ENCODE measurements at places on chromosomes 1 and 21.

GRCh38 chr21:39180429-39181019, 2.7 kb downstream of the PSMG1 start:
- no peak for DNase-seq

DNA sequence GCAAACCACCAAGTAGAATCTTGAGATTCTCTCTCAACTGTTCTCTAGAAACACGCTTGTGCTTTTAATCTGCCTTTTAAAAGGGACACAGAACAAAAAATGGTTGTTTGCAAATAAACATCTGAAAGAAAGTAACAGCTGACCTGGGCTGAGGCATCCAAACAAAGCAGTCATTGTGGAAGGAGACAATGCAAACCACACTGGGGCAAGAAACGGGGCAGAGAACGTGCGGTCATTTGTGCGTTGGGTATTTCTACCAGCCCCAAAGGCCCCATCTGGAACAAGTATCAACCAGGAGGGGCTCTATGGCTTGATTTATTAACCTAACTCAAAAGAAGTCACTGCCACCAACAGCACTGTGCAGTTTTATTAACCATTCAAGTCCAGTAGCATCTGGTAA, 6.0 kb downstream of the STMN1 start:
- no peak for DNase-seq

DNA sequence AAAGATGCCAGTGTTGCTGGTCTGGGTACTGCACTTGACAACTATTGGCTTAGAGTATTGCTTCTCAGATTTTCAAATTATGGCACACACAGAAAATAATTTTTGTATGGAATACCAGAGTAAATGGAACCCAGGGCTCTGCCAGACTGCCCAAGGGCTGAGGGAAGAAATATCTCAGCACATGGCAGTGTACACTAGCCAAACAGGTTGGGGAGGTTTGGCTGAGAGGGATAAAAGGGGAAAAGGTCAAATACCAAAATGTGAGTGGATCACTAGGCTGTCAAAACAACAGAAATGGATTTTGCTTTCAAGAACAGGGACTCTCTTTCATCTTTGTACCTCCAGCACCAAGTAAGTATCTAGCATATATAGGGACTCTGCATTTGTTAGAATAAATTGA, 3.0 kb upstream of the RGS8 start:
- DNase-seq, result no peak

- no peak for DNase-seq
These were observed 23.2 kb downstream of the ADORA1 start for GRCh38 chr1:203150511-203151297.

GRCh38 chr1:25568834-25569596, 25.6 kb downstream of the LDLRAP1 start:
- DNase-seq, result peak; percentile 48

- no peak for DNase-seq
These were observed 1.5 kb downstream of the MGST3 start for GRCh38 chr1:165632491-165632890.

- DNase-seq, result no peak
These were observed 168.1 kb upstream of the BEND5 start for GRCh38 chr1:48944811-48945210.

- no peak for DNase-seq
These were observed 53.4 kb downstream of the POU2F1 start for GRCh38 chr1:167274061-167274460.

GRCh38 chr1:207962716-207963426, 51.9 kb upstream of the CD34 start:
- DNase-seq, result peak; percentile 47

GRCh38 chr1:186078245-186078644, 296.8 kb downstream of the TPR start:
- DNase-seq, result no peak

DNA sequence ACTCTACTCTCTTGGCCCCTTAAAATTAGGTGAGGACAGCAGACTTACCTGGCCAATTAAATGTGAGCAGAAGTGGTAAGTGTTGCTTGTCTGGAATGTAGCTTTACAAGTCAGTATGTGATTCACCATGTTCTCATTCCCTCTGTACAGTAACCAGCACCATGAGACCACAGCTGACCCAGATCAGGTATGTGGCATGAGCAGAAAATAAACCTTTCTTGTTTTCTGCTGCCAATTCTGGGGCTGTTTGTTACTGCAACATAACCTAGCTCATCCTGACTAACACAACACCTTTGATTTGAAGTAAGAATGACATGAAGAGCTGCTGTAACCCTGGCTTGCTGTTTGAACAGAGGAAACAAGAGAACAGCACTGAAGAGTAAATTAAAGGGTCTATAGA, 24.9 kb downstream of the ITPKB start:
- no peak for DNase-seq

DNA sequence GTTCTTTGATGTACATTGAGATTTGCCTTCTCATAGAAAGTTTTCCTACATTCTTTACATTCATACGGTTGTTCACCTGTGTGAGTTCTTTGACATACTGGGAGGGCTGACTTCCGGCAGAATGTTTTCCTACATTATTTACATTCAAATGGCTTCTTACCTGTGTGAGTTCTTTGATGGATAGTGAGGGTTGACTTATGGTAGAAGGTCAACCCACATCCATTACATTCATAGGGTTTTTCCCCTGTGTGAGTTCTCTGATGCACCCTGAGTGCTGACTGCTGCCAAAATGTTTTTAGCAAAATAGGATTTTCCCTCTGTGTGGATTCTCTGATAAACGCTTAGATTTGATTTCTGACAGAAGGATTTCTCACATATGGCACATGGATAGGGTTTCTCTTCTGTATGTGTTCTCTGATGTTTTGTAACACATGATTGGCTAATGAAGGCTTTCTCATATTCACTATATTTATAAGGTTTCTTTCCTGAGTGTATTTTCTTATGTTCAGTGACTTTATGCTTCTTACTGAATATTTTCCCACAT, 37.7 kb downstream of the JMJD4 start:
- DNase-seq, result no peak

DNA sequence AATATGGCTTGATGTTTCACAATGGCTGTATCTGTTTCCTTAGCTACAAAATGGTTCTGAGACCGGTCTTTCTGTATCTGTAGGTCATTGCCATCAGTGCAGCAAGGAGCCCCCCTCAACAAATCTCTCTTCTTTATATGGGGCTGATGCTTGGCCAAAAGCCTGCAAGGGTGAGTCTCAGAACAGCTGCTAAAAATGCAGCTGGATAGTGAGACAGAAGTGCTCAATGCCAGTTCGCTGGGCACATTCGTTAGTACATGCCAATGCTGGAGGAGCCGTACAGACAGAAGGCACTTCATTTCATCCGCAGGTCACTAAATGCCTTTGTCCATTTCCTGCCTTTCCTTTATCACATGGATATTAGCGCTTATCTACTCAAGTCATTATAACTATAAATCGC, 67.3 kb downstream of the RUNX1 start:
- DNase-seq, result no peak

DNA sequence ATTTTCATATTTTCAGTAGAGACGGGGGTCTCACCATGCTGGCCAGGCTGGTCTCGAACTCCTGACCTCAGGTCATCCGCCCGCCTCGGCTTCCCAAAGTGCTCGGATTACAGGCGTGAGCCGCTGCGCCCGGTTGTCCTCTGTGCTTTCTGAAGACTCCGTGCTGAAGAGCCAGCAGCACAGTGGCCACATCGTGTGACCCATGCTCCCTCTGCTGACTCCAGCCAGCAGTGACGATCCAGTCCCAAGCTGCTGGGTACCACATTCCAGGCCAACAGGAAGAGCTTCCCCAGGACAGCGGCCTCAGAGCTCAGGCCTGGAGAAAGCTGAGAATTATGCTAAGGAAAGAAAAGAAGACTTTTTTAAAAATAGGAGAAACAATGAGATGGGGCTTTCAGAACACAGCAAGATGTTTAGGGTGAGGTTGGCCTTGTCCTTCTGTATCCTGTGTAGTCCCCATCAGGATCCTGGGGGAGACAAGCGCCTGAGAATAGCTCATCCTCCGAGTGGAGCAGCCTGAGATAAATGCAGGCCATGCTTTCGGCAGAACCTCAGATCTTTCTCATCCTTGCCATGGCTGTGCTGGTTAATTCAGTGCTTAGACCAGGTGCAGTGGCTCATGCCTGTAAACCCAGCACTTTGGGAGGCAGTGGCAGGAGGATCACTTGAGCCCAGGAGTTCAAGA, 207.1 kb downstream of the SLC35F3 start:
- no peak for DNase-seq

DNA sequence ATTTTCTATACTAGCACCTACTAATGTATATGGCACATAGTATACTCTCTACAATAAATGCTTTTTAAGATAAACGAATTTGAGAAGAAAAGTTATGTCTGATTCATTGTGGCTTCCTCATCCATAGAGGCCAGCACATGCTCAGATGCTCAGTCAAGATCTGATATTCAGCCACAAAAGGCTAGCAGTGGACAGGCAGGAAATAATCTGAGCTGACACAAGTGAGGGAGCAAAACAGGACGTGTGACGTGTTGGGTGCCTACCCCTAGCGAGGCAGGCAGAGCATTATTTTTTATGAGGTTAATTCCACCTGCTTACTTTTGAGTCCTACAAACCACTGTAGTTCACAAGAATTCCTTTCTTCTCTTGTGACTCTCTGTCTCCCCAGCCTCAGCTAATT, 550.9 kb downstream of the SMYD3 start:
- peak; percentile 73 for DNase-seq

DNA sequence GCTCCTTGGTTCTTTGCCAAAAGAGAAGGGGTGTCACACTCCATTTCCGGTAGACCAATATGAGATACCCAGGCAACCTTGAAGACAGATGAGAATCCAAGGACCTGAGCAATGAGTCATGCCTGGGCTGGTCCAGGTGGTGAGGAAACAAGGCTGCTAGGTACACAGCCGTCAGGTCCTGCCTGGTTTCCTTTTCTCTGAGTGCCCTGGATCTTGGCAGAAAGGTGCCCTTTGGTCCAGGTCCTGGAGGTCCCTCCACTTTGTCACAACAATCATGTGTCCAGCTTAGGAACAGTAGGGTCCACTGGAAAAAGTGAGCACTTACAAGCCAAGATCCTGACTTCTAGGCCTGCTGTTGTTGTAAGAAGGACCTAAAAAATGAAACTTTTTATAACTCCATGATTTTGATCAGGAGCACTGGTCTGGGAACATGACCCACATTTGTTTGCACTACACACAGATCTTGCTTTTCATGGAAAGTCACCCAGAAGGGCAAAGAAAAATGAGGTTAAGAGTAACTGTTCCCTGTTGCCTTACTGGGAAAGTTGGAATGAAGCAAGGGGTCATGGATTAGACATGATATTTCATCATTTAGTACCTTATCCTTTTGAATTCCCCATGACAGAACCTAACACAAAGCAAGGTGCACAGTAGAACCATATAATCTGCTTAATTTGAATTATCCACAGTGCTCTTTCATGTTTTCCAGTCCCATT, 94.7 kb downstream of the PAPPA2 start:
- no peak for DNase-seq

GRCh38 chr1:54698346-54698745, 17.3 kb upstream of the TTC4 start:
- DNase-seq, result no peak

DNA sequence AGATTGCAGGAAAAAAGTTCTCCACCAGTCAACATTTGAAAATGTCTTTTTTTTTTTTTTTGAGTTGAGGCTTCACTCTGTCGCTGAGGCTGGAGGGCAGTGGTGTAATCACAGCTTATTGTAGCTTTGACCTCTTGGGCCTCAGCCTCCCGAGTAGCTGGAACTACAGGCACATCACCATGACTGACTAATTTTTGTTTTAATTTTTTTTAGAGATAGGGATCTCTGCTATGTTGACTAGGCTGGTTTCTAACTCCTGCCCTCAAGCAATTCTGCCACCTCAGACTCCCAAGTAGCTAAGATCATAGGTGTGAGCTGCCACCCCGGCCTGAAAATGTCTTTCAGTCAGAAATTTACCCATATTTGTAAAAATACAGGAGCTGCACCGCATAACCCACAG, 30.6 kb upstream of the USP24 start:
- no peak for DNase-seq

GRCh38 chr1:116904791-116905320, 4.9 kb upstream of the PTGFRN start:
- no peak for DNase-seq

DNA sequence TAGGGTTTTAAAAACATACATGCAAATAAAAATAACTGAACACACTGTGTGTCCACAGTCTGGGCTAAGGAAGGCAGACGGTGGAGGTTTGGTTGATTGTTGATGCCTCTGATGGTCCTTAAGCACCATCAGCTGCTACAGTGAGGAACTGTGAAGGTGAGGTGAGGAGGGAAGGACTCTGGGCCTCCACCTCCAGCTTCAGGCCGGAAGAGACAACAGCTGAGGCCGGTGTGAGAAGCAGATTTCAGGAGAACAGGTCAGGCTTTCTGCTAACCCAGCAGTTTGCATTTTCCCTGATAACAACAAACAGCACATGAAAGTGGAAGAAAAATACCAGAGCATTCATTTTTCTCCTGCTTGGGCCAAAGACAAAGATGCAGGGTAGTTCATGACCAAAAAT, 189.9 kb upstream of the AJAP1 start:
- no peak for DNase-seq

- DNase-seq, result peak; percentile 27
These were observed 751 bp downstream of the STUM start for GRCh38 chr1:226549094-226549936.

- no peak for DNase-seq
These were observed 206.3 kb upstream of the NR5A2 start for GRCh38 chr1:199821029-199821779.

GRCh38 chr1:85448358-85448757, 16.6 kb downstream of the DDAH1 start:
- DNase-seq, result no peak

Measured in CD4-positive, alpha-beta T cell treated with Interleukin-17A for 4 hours (primary cell).